Activated T-helper 9 cell treated with anti-CD3 and anti-CD28 coated beads, Interleukin-2, amount 50 U/mL, for 16 hours (primary cell): ENCODE measurements at places on chromosomes 6 and 20.
A peak's percentile ranks its signal among the peaks of the same experiment; 100 is the strongest.

DNA sequence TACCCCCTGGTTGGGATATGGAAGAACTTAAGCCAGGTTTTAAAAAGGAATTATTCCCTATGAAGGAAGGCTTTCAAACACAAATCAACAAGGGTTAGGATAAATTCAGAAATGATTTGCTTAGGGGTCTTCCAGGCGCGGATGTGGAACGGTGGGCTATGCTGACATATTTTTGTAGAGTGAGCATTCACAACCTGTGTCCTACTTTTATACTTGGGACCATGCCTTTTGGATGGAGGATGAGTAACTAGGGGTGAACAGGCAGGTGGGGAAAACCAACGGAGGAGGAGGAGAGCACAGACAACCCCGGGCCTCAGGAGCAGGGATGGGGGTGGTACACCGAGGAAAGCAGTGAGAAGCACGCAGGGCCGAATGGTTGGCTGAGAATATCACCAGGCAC lies 5.9 kb downstream of the MYLK4 start:
- DNase-seq: no peak

DNA sequence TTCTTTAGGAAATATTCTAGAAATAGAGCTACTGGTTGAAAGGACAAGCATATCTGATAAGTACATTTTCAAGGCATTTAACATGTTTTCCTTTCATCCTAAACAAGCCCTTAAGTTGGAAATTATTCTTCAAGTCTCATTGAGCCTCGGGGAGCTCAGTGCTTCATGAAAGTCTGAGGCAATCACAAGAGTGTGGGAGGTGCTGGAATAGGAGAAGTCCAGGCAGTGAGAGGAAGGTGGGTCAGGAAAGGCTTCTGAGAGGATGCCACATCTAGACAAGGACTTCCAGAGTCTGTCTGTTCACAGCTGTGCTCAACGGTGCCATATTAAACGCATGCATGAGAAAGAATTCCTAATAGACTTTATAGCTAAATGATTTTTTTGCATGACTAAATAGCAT lies 69.8 kb downstream of the CD83 start:
- no peak for DNase-seq

DNA sequence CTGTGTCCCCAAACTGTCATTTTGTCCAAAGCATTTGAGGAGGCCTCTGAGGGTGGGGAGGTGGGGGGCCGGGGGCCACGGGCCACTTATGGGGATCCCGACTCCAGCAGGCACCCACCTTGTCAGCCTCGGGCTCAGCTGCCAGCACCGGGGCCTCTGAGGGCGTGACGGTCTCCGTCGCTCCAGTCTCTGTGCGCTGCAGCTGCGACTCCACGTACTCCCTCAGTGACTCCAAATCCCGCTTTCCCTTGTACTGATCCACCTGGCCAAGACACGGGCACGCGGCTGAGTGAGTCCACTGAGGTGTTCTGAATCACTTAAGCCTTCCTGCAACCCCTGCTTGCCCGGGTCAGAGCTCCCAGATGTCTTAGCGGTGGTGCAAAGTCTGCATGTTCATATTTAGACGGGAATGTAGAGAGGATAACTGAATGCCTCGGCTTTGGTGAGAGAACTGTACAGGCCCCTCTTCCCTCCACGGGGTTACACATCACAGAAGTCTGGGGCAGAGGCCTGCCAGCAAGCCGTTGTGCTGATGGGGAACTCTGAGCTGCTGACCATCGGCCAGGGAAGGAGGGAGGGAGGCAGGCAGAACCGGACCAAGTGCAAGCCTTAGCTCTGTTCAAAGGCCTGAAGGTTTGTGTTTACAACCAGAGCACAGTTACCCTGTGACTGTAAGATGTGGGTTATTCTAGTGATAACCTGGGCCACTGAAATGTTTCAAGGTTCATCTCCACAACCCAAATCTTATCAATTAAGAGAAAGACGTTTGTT lies 21.8 kb downstream of the TXNDC5 start:
- DNase-seq: no peak

DNA sequence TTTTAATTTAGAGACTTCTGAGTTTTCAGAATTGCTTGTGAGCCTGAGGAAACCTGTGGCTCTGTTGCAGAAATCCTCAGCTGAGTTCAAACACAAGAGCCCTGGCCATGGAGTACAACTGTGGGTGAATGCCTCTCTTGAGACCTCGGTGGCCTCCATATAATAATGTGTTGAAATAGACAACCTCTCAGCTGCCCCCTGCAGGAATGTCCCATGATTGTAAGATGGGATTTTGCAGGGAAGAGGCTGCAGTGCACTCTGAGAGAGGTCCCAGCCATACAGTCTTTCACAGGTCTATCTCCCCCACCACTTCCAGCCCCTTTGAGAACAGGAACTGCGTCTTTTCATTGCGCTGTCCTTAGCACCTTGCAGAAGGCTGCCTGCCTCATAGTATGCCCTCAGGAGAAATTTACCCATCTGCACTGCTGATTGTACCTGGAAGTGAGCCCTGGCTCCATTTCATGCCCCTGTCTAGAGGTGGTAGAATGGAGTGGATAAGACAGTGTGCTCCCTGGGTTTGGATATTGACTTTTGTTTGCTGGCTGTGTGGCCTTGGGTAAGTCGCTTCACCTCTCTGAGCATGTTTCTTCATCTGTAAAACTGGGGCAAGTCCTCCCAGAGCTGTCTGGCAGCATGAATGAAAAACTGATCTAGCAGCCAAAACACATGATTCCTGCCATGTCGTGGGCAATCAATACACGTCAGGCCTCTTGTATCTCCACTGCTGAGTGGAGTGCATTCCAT lies 16.8 kb upstream of the CDH22 start:
- DNase-seq: no peak

DNA sequence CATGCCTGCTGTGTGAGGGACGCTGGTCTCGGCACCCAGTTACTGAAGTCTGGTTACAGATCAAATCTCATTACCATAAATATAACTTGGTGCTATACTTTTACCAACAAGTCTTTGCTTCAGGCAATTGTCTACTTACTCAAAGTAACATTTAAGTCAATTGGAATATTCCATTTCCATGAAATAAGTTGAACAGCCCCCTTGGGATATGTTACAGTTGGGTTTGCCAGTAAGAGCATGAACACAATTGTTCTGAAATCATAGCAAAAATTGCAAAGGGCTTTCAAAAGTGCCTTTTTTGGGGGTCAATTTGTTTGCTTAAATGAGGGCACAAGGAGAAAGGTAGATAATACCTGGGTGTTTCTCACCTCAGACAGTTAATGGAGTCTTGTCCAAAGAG lies 170.9 kb upstream of the EXOC2 start:
- no peak for DNase-seq

- no peak for DNase-seq
Measured at GRCh38 chr20:60266177-60266823, 308.1 kb downstream of the CDH26 start.

- no peak for DNase-seq
Measured at GRCh38 chr20:54107181-54107580, 36.8 kb upstream of the BCAS1 start.

DNA sequence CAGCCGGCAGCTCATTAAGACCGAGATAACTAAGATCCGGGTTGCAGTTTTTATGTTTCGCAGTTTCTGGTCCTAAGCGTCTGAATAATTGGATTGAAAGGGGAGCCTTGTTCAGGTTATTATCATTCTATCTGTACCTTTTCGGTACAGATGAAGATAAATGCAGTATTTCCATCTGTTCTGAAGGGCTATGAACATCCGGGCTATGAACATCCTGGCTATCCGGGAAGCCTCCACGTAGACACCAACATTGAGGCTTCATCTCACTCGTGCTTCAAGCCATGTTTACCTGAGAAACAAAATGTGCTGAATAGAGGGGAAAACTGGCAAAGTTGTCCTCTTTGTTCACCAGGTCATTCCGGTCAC lies 399 bp upstream of the REPS1 start:
- peak; percentile 5 for DNase-seq

GRCh38 chr6:101113468-101114260 lies 232.5 kb upstream of the ASCC3 start:
- DNase-seq: no peak

GRCh38 chr6:169937389-169938261 lies 186.2 kb downstream of the ERMARD start:
- no peak for DNase-seq

DNA sequence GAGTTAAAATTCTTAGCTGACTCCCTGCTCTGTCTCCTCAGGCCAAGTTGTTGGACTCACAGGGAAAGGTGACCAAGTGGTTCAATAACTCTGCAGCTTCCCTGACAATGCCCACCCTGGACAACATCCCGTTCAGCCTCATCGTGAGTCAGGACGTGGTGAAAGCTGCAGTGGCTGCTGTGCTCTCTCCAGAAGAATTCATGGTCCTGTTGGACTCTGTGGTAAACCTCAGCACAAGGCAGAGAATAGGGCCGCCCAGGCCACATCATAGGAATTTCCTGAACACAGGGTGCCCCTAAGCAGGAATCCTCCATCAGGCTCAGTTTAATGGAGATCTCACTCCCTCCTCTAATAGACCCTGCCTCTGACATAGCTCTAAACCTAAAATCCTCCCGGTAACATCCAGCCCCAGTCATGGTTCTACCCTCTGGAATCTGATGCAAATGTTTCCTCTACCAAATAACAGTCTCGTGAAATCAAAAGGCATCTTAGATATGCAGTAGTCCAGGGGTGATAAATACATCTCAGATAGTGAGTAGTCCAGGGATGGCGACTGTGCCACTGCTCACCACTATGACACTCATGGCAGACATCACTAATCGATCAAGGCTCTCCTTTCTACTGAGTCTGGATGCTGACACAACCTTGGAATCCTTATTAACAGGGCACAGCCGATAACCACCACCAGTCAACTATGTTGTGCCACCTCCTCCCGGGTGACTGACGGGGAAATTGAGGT lies 18.3 kb downstream of the BPIFB1 start:
- DNase-seq: no peak

DNA sequence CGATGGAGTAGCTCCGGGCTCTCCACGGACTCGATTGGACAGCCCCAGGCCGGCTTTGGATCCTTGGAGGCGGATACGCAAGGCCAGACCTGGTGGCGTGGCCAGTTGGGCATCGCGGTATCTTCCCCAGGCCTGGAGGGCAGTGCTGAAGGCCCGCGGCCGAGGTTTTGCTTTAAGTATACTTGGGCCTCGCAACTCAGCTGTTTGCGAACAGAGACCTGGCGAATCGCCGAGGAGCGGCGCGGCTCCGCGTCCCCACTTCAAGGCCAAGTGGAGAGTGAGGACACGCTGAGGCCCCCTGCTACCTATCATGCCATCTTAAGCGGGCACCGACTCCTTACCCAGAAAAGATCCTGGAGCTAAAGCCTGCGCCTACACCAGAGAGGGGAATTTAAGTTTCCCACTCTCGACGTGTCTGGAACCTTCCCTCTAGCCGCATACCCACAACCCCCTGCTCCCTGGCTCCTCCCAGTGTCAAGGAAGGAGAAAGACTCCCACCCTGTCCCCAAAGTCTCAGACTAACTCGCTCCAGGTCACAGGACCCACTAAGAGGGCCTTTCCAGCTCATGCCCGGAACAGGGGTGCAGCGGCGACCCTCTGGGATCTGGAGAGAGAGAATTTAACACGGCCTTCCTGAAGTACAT lies 4.1 kb downstream of the LINC00237 start:
- no peak for DNase-seq

GRCh38 chr6:7201732-7202541 lies 94.2 kb downstream of the RREB1 start:
- no peak for DNase-seq

- no peak for DNase-seq
Measured at GRCh38 chr6:150959166-150959565, 93.7 kb downstream of the MTHFD1L start.

- no peak for DNase-seq
Measured at GRCh38 chr6:109527989-109528388, 45.0 kb upstream of the ZBTB24 start.

GRCh38 chr6:139409026-139409425 lies 34.6 kb upstream of the CITED2 start:
- DNase-seq: no peak

- DNase-seq: no peak
Measured at GRCh38 chr6:100371591-100371990, 93.1 kb downstream of the SIM1 start.

GRCh38 chr20:46683668-46683938 lies 5.6 kb downstream of the TP53RK start:
- DNase-seq: no peak

DNA sequence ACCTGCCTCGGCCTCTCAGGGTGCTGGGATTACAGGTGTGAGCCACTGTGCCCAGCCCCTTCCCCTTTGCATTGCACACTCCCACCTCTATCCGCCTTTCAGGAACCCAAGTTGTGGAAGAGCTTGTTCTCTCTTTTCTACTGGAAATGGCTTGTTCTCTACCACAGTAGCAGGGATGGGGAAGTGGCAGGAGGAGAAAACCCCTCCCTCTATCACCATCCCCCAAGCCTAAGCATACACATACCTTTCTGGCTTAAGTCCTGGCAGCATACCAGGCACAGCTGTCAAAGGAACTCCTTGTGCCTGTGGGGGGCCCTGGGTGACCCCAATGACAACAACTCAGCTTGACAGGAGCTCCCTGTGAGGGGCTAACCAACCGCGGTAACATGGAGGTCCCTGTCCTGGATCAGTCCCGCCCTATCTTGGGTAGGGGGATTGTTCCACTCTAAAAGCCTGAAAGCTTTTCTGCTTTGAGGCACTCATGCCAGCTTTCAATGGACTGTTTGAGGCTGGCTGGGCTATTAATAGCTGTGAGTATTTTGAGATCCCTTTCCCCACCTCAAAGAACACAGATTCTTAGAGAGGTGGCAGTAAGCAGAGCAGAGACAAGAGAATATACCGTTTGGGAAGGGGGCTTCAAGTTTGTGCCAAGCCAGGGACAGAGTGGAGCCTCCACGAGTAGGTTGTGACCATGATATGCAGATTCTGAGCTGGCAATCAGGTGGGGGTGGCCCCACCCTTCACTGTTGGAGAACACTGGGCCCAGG lies 2.3 kb downstream of the KLHDC3 start:
- DNase-seq: no peak

GRCh38 chr20:63129991-63130657 lies 85.8 kb downstream of the YTHDF1 start:
- DNase-seq: no peak

DNA sequence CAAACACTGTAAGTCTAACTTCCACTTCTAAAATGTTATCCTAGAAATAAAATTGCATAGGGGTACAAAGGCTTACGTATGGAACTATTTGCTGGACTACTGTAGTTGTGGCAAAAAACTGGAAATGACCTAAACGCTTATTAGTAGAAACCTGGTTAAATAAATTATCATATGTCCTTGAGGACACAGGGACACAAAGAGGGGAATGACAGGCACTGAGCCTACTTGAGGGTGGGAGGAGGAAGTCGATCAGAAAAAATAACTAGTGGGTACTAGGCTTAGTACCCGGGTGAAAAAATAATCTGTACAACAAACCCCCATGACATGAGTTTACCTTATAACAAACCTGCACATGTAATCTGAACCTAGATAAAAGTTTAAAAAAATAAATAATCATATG lies 28.4 kb downstream of the BCAS1 start:
- no peak for DNase-seq

GRCh38 chr6:88374553-88374952 lies 208.4 kb upstream of the CNR1 start:
- no peak for DNase-seq

- DNase-seq: no peak
Measured at GRCh38 chr6:16354692-16355091, 116.3 kb downstream of the GMPR start.
